ENCODE measurements at places on chromosomes 12 and 14.

GRCh38 chr12:4009979-4010704 lies 136.9 kb upstream of the PARP11 start:
- DNase-seq, result no peak

GRCh38 chr12:100717733-100718067 lies 76.9 kb upstream of the ANO4 start:
- DNase-seq, result no peak

GRCh38 chr12:87157791-87158190 lies 871.4 kb downstream of the C12orf50 start:
- DNase-seq, result peak; percentile 81

DNA sequence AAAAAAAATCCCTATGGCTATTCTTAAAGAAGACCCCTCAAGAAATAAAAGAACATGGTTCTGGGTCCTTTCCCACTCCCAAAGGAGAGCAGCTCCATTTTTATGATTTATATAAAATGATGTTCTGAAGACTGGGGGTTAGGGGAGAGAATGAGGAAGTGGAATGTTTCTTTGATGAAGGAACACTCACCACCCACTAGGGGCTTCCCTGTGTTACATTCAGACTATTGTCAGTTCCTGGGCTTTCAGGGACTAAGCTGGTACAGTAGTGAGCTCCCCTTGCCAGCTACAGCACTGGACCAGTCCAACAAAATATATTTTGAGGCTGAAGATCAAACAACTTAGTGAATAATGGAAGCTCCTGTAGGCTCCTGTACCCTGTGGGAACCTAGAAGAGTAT lies 98.9 kb downstream of the HMGA2 start:
- DNase-seq, result no peak

DNA sequence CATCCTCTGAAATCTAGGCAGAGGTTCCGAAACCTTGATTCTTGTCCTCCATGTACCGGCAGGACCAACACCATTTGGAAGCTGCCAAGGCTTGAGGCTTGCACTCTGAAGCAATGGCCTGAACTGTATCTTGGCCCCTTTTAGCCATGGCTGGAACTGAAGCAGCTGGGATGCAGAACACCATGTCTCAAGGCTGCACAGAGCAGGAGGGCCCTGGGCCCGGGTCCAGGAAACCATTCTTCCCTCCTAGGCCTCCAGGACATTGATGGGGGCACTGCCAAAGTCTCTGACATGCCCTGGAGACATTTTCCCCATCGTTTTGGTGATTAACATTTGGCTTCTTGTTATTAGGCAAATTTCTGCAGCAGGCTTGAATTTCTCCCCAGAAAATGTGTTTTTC lies 198.7 kb downstream of the EFCAB11 start:
- DNase-seq, result no peak

GRCh38 chr14:90235179-90235976 lies 21.0 kb upstream of the PSMC1 start:
- no peak for DNase-seq

- no peak for DNase-seq
Observed at GRCh38 chr12:114638790-114639435, 45.1 kb downstream of the TBX3 start.

DNA sequence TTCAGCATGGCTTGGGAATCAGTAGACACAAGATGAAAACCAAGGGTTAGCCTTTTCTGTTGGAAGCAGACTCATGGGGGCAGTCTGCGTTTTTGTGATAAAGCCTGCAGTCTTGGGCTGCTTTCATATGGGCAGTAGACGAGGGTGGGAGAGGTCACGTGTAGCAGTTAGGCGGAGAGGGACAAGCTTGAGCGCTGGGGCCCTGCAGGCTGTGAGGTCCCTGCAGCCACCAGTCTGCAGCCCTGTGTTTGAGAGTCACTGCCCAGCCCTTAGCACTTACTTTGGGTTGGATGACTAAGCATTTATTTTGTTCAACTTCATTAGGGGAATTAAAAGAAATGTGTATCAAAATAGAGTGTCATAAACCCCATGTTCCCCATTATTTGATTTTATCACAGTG lies 37.2 kb downstream of the EP400 start:
- no peak for DNase-seq

- DNase-seq, result no peak
Observed at GRCh38 chr12:40099423-40099853, 6.4 kb downstream of the SLC2A13 start.

GRCh38 chr14:88518592-88519512 lies 36.0 kb downstream of the PTPN21 start:
- DNase-seq, result peak; percentile 38

DNA sequence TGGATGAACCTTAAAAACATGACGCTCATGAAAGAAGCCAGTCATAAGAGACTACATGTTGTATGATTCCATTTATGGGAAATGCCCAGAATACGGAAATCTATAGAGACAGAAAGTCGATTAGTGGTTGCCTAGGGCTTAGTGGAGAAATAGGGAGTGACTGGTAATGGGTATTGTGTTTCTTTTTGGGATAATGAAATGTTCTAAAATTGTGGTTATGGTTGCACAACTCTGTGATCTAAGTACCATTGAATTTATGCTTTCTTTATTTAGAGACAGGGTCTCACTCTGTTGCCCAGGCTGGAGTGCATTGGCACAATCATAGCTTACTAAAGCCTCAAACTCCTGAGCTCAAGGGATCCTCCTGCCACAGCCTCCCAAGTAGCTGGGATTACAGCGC lies 8.0 kb downstream of the RBMS2 start:
- DNase-seq, result no peak

GRCh38 chr14:72332871-72333270 lies 400.6 kb downstream of the RGS6 start:
- DNase-seq, result no peak

DNA sequence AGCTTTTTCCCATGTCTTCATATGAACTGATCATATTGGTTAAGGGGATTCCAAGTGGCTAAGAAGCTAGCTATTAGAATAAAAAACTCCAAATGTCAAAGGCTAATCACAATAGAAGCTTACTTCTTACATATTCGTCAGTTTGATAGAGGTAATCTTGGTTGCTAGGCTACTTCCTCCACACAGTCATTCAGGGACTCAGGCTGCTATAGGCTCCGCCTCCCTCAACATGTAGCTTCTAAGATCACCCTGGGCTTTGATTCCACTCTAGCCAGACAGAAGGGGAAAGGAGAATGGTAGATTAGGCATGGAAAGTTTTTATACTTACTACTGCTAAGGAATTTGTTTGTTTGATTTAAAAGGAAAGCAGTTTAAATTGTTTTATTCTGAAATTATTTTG lies 207.9 kb downstream of the EFCAB11 start:
- DNase-seq, result no peak

DNA sequence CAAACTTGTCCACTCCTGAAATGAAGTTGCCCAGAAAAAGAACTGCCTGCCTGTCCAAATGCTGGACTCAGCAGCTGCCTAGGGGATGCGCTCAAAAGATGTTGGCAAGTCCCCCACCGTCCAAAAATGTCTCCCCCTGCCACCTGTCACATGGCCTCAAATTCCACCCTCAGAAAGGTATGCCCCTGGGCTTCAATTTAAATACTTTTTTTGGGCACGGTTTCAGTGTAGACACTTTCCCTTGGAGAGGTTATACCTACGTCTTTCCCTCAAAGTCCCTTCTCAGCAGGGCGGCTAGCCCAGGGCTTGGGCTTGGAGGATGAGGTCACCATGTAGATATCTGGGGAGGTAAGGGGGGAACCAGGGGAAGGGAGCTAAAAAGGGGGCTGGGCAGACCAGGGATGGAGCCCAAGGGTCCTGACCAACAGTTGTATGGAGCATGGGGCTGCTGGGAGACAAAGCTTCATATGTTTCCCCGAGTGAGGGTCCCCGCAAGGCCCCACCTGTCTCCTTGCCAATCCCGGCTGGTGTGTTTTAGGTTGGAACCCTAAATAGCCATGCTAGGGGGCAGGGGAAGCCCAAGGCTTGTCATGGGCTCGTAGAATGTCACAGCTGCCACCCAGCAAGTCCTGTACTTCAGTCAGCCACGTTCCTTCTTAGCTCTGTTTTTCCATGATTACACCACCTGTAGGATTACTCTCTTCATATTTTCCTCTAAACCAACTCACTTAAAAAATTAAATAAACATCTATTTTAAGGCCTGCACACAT lies 131.2 kb upstream of the TBX3 start:
- DNase-seq, result no peak

DNA sequence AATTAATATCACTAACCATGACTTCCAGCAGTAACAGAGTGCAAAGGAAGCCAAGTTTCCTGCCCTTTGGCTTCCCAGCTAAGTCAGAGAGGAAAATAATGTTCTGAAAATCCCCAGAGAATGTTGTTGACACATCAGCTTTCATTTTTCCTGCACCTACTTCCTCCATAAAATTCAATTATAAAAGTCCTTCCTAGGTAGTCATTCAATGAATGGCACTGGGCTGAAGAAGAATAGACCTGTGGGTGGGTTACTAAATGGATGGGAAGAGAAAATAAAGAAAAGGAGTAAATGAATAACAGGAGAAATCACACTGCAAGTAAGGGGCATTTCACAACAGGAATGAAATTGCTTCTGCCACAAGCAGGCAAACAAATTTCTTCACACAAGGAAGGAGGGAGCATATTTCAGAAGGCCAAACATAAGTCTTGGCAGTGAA lies 73.2 kb upstream of the MDM1 start:
- no peak for DNase-seq

DNA sequence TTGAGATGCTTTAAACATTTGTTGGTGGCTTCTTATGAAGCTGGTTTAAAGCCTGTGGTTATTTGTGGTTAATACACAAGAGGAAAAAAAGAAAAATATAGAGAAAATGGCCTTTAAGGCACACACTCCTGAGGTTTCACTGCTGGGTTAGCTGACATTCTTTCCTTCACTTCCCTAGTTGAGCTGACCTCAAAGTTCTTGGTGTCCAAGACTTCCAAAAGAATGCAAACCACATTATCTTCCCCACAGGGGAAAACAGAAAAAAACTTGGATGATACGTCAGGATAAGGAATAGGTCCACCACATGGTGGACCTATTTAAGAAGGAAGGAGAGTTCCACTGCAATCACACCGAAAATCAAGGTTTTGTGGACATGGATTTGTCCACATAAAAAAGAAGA lies 94.3 kb downstream of the SLC25A21 start:
- DNase-seq, result no peak

GRCh38 chr14:54809767-54810166 lies 92.9 kb downstream of the GCH1 start:
- no peak for DNase-seq

DNA sequence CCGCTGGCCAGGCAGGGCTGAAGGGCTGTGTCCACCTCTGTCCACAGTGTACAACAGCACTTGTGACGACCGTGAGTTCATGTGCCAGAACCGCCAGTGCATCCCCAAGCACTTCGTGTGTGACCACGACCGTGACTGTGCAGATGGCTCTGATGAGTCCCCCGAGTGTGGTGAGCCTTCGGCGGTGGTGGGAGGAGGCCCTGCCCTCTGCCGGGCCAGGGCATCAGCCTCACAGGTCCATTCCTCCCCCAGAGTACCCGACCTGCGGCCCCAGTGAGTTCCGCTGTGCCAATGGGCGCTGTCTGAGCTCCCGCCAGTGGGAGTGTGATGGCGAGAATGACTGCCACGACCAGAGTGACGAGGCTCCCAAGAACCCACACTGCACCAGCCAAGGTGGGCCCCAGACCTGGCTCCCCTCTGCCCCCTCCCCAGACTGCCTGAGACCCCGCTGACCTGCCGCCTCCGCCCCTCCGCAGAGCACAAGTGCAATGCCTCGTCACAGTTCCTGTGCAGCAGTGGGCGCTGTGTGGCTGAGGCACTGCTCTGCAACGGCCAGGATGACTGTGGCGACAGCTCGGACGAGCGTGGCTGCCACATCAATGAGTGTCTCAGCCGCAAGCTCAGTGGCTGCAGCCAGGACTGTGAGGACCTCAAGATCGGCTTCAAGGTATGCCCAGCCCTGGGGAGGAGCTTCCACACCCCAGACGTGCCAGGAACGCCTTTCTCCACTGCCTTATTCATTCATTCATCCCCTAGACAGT lies 20.8 kb upstream of the NXPH4 start:
- no peak for DNase-seq

DNA sequence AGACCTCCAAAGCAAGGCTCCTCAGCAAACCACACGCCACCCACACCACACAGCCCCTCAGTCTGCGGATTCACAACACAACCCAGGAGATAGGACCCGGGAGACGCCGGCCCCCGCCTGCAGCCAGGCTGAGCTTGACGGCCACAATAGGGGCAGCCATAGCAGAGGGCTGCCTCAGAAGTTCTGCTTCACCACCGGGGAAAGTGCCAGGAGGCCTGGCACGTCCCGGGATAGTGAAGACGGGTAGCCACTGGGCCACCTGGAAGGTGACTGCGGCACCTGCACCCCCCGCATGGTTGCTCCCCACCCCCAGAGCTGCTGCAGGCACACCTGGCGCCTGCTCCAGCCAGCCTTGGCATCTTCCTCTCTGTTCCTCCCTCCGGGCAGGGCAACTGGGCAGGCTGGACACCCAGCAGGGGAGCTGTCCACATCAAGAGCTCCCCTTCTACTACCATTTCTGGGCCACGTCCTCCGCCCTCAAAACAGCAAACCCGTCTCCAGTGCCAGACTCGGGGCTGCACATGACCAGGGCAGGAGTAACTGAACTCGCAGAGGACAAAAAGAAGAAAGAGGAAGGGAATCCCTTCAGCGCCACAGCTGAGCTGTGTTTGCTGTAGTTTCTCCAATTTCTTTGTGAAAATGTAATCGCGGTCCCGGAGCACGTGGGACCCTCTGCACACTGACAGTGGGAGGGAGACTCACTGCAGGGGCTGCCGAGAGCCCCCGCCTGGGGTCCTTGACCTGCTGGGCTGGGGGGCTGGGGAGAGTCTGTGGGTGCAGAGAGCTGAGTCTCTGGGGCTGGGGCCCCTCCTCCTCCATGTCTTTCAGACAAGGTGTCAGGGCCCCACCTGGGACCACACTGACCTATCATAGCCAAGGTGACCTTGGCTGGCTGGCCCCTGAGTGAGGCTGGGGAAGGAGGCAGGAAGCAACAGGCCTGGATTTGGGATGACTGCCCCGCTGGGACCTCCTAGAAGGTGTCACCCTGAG lies 74.2 kb upstream of the C14orf180 start:
- no peak for DNase-seq

GRCh38 chr14:76922584-76922983 lies 96.4 kb downstream of the LRRC74A start:
- DNase-seq, result peak; percentile 70

- DNase-seq, result no peak
Observed at GRCh38 chr12:95601091-95601961, 50.0 kb upstream of the USP44 start.

- DNase-seq, result no peak
Observed at GRCh38 chr14:93715279-93715927, 72.9 kb downstream of the PRIMA1 start.

DNA sequence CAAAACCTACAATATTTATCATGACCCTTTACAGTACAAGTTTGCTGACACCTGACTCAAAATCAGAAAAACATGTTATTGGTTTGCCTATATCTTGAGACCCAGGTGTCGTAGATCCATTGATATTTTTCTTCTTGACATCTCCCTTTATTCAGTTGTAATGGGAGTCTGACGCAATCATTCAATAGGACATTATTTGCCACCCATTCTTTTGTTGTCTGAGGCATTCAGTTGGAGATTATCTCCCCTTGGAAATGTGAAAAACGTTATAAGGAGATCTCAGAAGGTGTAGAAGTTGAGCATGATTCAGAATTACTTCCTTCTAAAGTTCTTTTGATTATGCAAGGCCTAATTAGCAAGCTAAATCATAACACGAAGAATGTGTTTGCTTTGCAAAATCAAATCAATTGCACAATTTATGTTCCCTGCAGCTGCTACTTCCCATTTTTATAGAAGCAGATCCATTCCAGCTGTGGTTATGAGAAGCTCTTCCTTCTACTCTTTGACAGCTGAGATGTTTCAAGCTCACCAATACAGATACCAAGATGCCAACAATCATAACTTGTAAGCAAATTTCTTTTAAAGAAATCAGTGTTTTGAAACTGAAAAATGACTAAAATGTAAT lies 228.2 kb upstream of the SYT1 start:
- DNase-seq, result peak; percentile 23
